ENCODE measurements at places on chromosomes 11 and 22. TPM values are rescaled to one million over a fixed set of nuclear protein-coding genes. Genes with fewer than 3 reads are reported as not detected.

Gene MS4A6A
- 15.4 TPM for total RNA-seq

Gene BIK
- not detected for total RNA-seq

DNA sequence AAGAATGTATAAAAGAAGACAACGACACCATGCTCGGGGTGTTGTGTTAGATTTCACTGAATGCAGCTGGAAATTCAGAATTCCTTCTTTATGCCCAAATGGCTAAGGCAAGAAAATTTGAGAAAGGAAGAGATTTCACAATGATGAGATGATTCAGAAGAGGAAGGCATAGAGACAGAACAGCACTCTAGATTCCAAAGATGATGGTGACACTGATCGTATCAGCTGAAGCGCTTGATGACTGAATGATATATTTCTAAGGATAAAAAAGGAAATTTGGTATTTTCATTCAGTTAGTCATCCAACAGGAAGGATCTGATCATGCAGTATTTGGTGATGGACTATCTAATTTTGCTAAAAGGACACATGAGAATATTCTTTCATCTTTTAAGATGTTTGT is 189.2 kb downstream of the EFCAB6 start:
- H3K27ac ChIP-seq, result no peak overlapping the region
- no peak for DNase-seq
- H3K4me3 ChIP-seq, result no peak overlapping the region
- H3K27me3 ChIP-seq, result no peaks in the 10 kb centered on the region
- no peaks in the 10 kb centered on the region for H3K4me1 ChIP-seq
- no peaks in the 10 kb centered on the region for H3K36me3 ChIP-seq

- no peak overlapping the region for H3K27ac ChIP-seq
- no peak overlapping the region for H3K4me3 ChIP-seq
- H3K4me1 ChIP-seq, result no peaks in the 10 kb centered on the region
- no peak for DNase-seq
- peaks cover 3% of the 10 kb centered on the region for H3K36me3 ChIP-seq
Observed at GRCh38 chr22:45235101-45235777, 5.5 kb downstream of the KIAA0930 start.

Gene SYT8
- not detected for total RNA-seq

GRCh38 chr11:87454241-87454640 is 416.5 kb downstream of the TMEM135 start:
- no peak for DNase-seq
- no peaks in the 10 kb centered on the region for H3K27me3 ChIP-seq
- H3K27ac ChIP-seq, result no peak overlapping the region

Gene ARHGAP20
- 0.84 TPM for total RNA-seq

GRCh38 chr11:28242596-28242995 is 134.4 kb downstream of the METTL15 start:
- H3K4me1 ChIP-seq, result no peaks in the 10 kb centered on the region
- H3K36me3 ChIP-seq, result no peaks in the 10 kb centered on the region
- H3K4me3 ChIP-seq, result no peak overlapping the region

- DNase-seq, result no peak
- H3K36me3 ChIP-seq, result peaks cover 40% of the 10 kb centered on the region
- H3K4me1 ChIP-seq, result peaks cover 52% of the 10 kb centered on the region
Observed at GRCh38 chr22:31948002-31948401, 3.7 kb downstream of the YWHAH start.

Gene RBFOX2
- 28.4 TPM for total RNA-seq

DNA sequence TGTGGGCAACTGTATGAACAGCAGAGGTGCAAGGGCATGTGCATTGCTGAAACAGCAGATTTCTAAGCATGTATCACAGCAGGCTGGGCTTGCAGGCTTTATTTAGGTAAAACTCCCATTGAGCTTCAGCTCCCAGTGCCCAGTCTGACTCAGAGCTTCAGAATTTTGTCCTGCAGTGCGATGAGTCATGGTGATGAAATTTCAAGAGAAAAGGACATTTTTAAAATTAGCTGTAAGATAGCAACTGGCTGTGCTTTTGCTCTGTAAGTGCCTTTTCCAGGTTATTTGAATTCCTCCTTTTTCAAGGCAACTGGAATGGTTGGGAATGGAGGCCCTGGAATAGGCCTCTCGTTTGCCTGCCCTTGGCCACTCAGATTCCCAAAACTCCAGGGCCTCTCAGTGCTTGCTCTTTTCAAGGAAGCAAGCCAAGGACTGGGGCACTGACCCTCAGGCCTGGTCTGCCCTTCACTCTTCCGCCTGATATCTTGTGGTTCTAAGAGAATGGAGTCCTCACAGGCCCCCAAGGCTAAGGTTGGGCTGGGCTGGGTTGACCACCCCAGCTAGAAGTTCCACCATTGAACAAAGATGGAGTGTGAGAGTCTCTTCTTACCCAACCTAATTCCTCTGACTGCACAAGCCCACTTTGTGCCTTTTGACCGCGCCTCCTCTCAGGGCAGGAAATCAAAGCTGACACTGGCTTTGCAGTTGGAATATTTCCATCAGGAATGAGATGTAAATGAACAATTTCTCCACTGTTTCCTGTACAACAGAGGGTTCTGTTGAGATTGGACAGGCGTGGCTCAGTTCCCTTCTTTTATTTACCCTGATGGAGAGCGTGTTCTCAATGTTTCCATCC is 59.5 kb upstream of the PRSS23 start:
- peaks cover 31% of the 10 kb centered on the region for H3K4me1 ChIP-seq
- peak overlapping the region; percentile 75 for H3K27ac ChIP-seq
- no peak overlapping the region for H3K4me3 ChIP-seq
- H3K36me3 ChIP-seq, result no peaks in the 10 kb centered on the region
- no peaks in the 10 kb centered on the region for H3K27me3 ChIP-seq
- peak; percentile 52 for DNase-seq

Gene APOL6
- 5.5 TPM for total RNA-seq

- peaks cover 10% of the 10 kb centered on the region for H3K27me3 ChIP-seq
- no peak overlapping the region for H3K4me3 ChIP-seq
- no peak for DNase-seq
- H3K36me3 ChIP-seq, result no peaks in the 10 kb centered on the region
- H3K4me1 ChIP-seq, result peaks cover 4% of the 10 kb centered on the region
Observed at GRCh38 chr11:76778874-76779273, 4.3 kb upstream of the TSKU start.

Gene CELF1
- 193 TPM for total RNA-seq

- H3K4me1 ChIP-seq, result no peaks in the 10 kb centered on the region
- peaks cover 2% of the 10 kb centered on the region for H3K36me3 ChIP-seq
- H3K27me3 ChIP-seq, result peaks cover 12% of the 10 kb centered on the region
- no peak for DNase-seq
Observed at GRCh38 chr11:59192446-59193020, 20.2 kb downstream of the MPEG1 start.
